C1 segment of cervical spinal cord (tissue), 14 donors: ENCODE measurements at places on chromosomes 7 and 10.
A peak's percentile ranks its signal among the peaks of the same experiment; 100 is the strongest.

DNA sequence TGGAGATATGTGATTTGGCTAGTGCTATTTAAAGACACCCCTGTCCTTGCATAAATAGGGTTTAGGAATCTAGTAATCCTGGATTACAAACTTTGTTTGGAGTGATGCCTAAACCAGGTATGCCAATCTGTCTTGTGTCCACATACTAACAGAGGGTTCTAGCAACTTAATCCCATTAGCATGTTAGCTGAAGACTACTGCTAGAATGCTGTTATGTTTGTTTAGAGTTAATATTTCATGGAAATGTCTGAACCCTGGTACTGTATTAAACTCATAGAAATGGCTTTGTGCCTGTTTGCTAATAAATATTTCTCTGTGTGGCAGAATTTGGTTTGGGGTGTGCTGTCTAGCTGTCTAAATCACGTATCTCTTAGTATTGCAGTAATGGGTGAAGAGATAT, 150.8 kb downstream of the PFKFB3 start:
- DNase-seq, result no peak

GRCh38 chr10:59944339-59944935, 38.1 kb upstream of the CCDC6 start:
- no peak for DNase-seq

DNA sequence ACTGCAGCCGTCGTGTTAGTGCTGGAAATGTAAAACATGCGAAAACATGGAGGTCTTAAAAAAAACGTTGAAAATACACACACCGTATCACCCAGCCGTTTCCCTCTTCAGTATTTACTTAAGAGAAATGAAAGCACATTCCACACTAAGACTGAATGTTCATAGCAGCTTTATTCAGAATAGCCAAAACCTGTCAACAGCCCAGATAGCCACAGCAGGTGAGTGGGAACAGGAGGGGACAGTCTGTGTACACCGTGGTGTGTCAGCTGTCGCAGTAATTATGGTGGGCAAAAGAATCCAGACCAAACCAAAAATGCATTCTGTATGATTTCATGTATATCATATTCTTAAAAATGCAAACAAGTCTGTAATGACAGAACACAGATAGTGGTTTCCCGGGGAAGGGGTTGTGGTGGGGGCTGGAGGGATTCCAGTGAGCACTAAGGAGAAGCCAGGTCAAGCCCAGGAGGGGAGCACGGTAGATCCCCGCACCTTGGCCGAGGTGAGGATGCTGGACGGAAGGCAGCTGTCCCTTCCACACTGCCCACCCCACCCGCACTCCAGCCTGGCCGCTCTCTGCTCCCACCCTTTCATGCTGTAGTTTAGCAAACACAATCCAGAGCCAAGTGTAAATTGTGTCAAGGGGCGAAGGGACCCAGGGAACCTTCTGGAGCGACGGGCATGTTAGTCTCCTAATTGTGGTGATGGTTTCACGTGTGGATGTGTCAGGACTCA, 123.6 kb downstream of the NKX6-2 start:
- no peak for DNase-seq

GRCh38 chr7:95198863-95199262, 125.5 kb downstream of the PON1 start:
- no peak for DNase-seq

DNA sequence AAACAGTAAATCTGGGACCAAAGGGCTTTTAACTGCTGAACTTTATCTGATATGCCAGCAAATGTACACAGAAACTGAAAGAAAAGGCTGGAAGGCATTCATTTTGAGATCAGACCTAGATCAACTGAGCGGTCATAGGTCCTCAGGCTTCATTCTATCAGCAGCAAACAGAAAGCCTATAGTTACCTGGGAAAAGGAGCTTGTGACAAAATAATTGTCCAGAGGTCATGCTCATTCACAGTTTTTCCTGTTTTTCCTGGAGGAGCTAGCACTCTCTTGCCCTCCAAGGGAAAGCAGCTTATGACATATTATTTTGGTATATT, 320.2 kb downstream of the AHR start:
- no peak for DNase-seq

DNA sequence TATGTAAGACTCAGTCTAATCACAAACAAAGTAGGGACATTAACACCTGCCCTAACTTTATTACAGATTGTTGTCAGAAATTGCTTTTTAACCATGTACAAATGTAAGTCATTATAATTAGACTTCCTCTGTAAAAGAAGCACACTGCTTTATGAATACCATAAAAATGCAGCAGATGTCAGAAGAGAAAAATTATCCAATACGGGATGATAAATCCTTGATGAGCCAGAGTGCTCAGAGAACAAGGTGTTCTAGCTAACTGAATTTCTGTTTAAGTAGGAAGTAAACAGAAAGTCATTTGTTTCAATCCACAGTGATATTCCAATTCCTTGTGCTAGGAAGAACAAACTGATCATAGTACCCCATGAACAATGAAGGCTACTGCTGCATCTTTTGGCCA, 54.6 kb upstream of the BMPER start:
- no peak for DNase-seq

DNA sequence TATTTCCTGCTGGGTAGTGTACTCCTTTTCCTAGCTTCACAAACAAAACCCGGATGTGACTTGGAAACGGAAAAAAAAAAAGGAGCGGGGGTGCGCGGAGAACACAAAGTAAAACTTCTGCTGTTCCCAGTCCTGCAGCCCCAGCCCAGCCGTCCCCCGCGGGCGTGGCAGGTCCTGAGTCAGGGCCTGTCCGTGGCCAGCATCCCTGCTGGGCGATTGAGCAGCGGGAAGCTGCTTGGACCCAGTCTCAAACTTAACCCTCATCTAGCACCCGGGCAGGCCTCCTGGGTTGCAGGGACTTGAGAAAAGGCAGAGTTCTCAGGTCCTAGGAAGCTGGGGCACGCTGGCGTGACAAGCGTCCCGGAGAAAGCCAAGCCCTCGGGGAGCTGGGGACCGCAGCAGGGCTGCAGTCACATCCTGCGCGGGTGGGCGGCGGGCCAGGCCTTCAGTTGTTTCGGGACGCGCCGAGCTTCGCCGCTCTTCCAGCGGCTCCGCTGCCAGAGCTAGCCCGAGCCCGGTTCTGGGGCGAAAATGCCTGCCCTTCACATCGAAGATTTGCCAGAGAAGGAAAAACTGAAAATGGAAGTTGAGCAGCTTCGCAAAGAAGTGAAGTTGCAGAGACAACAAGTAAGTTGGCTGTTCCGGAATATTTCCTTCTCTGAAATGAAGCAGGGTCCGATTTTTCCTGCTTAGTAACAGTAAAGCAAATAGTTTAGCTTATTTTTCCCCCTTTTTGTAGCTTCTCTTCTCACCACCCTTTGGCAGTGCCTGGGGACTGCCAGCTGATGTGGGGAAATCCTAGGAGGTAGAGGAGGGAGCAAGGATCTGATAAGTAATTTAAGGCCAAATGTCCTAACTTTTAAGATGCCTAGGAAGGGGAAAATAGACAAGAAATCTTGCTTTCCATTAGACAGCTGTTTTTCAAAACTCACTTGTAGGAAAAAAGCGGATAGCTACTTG, at the start of gene GNG11:
GNG11 (plus strand) TSS at position 129 of the 960 bp plus-strand sequence; CDS start at position 532, 403 bp downstream.
- peak; percentile 34 for DNase-seq

DNA sequence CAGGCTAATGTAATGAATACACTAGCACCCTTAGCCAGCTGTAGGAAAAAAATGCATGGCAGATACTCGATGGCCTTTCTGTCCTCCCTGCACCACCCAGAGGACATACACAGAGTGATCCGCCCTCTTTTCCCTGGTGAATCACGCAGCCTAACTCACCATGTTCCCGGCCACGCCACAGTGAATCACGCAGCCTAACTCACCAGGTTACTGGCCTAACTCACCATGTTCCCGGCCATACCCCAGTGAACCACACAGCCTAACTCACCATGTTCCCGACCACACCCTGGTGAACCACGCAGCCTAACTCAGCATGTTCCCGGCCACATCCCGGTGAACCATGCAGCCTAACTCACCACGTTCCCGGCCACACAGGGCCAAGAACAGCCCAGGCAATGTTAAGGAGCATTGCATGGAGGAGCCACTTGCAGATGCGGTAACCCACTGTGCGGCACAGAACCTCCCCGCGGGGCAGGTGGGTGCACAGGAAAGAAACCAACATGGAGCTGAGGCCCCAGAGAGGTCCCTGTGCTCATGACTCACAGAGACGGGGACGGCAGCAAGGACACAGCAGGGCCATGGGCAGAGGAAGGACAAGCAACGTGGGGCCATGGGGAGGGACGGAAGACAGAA, 508.5 kb downstream of the DNAJB6 start:
- no peak for DNase-seq

- DNase-seq, result no peak
Measured at GRCh38 chr10:30073045-30073766, 13.8 kb upstream of the JCAD start.

DNA sequence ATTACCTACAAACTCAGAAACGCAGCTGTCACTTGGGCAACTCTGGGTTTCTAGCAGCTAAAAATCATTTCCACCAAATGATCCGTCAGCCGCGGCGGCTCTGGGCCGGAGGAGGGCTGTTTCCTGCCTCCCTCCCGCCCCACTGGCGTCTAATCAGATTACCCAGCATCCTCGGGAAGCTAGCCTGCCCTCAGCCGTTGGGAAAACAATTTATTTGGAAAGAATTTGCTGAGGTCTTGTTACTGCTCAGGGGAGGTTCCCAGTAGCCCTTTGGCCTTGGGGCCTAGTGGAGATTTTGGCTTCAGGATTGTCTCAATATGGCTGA, 65.0 kb upstream of the ADGRA1 start:
- no peak for DNase-seq

DNA sequence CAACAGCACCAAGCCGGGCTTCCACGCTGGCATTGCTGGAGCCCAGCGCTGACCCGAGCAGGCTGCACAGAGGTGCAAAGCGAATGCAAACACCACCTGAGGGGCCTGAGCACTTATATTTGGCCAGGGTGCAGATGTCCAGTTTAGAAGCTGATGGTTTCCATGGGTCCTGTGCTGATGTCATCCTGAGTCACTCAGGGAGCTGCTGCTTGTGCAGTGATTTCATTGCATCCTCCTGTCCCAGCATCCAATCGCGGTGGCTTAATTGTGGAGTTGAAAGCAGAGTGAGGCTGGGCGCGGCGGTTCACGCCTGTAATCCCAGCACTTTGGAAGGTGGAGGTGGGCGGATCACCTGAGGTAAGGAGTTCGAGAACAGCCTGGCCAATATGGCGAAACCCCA, 410.2 kb upstream of the KLF6 start:
- no peak for DNase-seq

DNA sequence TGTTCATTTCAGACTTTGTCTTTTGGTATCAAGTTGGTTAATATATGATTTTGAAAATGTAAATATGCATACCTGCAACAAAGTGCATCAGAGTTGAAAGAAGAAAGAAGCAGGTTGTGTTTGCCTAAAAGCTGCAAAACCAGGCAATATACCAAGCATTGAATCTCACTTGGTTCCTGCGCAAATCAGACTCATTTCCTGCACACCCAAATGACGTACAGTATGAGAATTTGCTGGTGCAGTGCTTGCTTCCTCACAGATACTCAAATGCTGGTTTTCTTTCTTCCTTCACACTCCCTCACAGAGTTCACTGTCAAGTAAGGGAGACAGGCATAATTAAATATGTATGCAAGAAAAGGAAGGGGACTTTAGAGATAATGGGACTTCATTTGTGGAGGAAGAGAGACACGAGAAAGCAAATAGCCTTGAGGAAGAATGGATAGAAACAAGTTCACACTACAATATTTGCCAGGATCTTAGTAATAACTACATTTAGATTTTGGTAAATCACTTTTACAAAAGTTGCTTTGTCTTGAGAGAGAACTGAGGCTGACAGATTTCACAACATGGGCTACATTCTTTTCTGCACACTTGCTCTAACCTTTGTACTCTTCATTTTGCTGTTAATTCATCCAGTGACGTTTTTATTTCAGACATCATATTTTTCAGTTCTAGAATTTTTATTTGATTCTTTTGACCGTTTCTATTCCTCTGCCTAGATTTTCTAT, 56.9 kb upstream of the AOAH start:
- DNase-seq, result no peak

GRCh38 chr10:22436526-22436892, 91.2 kb downstream of the SPAG6 start:
- no peak for DNase-seq

- DNase-seq, result no peak
Measured at GRCh38 chr7:124034754-124035100, 1.9 kb upstream of the TMEM229A start.

- DNase-seq, result no peak
Measured at GRCh38 chr7:100485471-100485876, 1.7 kb downstream of the NYAP1 start.

DNA sequence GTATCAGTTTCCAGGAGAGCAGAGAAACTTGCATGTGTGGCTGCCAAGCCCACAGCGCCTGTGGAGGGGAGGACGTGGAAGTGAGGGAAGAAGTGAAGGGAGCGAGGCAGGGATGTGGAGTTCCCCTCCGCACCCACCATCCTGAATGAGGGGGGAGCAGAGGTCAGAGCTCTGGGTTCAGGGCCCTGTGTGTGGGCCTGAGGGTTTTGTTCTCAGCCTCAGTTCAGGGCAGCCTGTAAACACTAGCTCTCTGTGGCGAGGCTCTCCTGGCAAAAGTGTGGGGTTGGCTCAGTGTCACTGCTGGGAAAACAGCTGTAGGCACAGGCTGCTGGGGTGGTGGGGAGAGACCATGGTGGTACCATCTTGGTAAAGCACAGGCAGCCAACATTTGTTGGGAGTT, 108.4 kb downstream of the C10orf105 start:
- no peak for DNase-seq

DNA sequence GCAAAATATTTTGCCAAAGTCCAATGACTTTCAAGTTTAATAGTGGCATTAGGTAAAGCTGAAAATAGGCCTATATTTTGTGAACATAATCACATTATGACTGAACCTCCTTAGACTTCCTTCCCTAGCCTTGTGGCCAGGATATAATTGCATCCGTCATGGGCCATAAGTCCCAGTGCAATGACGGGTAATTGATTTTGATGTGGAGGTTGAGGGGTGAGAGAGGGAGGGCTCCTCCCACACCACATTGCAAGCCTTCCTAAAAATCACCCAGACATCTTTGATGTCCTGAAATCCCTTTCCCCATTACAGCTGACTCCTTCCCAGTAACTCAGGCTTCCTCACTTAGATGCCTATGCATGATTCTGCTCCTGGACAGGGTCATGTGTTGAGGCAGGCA, 25.6 kb downstream of the TAS2R41 start:
- no peak for DNase-seq

- no peak for DNase-seq
Measured at GRCh38 chr7:74092321-74092963, 8.8 kb downstream of the LIMK1 start.

- no peak for DNase-seq
Measured at GRCh38 chr10:34495938-34496337, 319.2 kb downstream of the PARD3 start.

DNA sequence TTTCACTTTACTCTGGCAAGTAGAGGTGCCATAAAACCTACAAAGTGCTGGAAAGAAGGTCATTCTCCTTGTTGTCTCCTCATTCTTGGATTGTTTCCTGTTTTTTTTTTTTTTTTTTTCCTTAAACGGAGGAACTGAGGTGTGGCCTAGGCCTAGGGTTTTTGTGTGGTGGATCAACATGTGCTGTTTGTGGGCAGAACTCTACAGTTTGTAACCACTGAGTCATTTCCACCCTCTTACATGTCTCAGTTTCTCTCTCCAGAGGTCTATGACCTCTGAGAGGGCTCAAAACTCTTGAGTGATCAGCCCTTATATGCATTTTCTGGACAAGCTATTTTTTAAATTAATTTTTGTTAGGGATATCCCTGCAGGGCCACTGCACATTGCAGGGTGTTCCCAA, 296.0 kb downstream of the PPP1R3A start:
- DNase-seq, result no peak

- DNase-seq, result no peak
Measured at GRCh38 chr7:96187735-96188134, 134.2 kb downstream of the SLC25A13 start.
